ENCODE measurements at places on chromosomes 3 and 15.

- no peak for DNase-seq
Measured at GRCh38 chr3:171088496-171088895, 62.0 kb upstream of the SLC2A2 start.

DNA sequence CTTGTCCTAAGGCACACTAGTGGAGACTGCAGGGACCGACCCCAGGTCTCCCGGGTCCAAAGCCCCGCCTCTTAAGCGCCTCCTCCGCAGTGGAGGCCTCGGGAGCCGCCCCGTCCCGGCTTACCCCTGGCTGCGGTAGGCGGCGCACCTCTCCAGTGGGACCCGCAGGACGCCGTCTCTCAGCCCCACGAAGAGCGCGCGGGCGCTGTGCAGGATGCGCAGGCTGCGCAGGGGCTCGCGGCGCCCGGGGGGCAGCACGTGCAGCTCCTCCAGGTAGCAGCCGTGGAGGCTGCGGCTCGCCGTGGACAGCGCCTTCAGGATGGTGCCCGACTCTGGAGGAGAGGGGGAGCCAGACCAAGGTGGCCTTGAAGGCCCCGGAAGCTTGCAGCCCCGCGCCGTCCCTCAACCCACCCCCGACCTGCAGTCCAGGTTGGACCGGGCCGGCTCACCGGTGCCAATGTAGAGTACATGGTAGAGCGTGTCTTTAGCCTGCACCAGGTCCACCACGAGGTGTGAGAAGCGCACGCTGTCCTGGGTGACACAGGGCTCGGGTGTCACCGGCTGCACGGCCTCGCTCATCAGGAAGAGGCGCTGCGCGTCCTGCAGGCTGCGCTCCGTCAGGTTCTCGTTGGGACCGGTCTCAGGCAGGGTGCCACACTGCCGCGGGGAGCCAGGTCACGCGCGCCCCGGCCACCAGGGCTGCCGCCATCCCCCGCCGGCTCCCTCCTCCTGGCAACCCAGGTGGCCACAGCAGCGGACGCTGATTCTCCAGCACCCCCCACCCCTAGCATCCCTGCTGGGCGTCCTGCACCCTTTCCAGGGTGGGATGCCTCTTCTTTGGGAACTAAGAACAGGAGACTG is 105.5 kb downstream of the SEMA5B start:
- DNase-seq: no peak

DNA sequence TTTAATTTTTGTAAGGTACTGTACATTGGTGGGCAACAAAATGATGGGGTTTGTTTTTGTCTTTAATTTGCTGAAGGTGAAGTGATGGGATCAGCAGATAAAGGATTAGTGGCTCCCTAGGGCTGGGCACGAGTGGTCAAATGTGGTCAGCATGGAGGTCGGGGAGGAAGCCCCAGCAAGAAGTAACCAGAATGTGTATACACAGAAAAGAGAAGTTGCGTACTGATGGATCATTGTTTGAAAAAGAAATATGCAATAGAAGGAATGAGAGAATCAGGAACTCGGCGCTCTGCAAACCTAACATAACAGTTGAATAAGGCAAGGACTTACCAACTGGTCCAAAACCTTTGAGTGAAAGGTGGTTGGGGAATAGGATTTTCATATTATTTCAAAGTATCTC is 1.5 kb downstream of the TMOD2 start:
- no peak for DNase-seq

- no peak for DNase-seq
Measured at GRCh38 chr3:25125201-25125600, 302.9 kb upstream of the RARB start.

DNA sequence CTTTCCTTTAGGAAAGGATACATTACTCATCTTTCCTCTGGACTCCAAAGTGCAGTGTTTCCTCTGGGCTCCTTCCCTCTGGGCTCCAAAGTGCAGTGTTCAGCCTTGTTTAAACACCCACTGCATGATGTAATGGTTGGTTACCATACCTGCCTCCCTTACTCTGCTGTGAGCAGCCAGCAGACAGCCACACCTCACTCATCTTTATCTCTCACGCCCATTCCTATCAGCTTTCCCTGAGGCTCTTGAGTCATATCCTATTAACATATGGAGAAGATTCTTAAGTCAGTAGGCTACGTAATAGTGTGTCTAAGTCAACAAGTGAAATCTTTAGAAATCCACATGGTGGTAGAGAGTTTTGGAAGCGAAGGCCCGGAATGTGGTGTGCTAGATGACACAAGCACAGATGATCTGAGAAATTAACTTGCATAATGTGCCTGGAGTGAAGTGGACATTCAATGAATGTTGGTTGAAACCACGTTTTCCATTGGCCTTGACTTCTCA is 97.2 kb upstream of the CTNNB1 start:
- DNase-seq: no peak

DNA sequence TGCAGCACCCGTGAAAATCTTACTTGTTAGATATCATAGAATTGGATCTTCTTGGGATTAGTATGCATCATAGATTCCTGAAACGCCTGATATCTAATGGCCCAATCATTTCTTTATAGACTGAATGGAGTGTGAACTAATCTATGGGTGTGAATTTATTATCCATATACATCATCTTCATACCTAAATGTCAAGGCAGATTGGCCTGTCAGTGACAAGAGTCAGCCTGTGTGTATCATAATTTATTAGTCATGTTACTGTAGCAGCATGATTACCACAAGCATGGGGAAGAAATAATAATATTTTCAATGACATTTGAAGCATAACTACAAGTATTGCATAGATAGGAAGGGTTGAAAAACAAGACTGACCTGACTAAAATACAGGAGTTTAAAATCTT is 235.8 kb downstream of the RAP2B start:
- no peak for DNase-seq

- no peak for DNase-seq
Measured at GRCh38 chr15:100650685-100651084, 48.3 kb downstream of the ASB7 start.

DNA sequence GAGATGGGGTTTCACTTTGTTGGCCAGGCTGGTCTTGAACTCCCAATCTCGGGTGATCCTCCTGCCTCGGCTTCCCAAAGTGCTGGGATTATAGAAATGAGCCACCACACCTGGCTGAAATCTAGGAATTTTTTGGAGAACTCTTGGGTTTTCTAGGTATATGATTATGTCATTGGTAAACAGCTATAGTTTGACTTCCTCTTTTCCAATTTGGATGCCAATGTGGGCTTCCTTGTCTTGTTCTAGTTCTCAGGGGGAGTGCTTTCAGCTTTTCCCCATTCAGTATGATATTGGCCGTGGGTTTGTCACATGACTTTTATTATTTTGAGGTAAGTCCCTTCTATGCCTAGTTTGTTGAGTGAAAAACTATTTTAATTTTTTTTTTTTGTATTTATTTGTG is 17.9 kb downstream of the KCNMB3 start:
- no peak for DNase-seq

DNA sequence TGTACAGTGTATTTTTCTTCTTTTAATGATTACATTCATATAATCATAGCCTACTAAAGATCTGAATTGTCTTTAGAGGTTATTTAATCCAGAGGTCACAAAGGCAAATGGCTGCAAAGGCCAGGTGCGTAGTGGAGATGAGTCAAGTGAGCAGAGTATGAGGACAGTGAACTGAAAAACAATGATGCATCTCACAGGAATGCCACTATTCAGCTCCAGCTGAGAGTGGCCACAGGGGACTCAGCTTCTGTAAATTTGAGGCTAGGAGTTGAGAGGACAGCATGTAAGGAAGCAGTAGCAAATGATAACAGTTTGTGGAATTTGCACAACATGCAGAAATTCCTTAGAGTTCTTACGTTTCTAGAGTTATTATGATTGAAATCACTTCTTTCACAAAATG is 50.4 kb downstream of the COL6A5 start:
- no peak for DNase-seq

GRCh38 chr3:27888562-27888961 is 166.4 kb upstream of the EOMES start:
- no peak for DNase-seq

- no peak for DNase-seq
Measured at GRCh38 chr15:81484086-81484955, 110.3 kb upstream of the TMC3 start.

DNA sequence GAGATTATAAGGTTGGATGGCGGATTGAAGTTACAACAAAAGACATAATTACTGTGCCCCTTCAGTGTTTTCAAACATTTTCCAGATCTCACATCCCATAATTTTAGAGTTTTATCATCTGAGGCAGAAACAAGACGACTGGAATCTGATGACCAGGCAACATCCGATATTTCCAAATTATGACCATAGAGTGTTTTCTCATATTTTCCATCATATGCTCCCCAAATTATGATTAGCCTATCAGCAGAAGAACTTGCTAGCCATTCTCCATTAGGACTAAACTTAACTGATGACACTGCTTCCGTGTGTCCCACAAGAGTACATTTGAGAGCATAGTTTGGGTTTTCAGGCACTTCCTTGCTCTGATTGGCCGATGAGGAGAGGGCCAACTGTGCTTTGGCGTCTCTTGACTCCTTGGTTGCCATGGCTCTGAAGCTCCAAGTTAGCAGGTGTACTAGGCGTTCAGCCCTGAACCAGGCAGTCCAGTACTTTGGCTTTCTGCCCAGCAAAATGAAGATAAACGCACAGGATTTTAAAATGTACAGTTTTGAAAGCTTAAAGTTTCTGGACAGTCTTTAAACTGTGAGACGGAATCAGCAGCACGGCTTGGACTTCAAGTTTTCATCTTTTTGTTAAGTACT is 638 bp downstream of the WDR5B start:
- DNase-seq: peak; percentile 77

DNA sequence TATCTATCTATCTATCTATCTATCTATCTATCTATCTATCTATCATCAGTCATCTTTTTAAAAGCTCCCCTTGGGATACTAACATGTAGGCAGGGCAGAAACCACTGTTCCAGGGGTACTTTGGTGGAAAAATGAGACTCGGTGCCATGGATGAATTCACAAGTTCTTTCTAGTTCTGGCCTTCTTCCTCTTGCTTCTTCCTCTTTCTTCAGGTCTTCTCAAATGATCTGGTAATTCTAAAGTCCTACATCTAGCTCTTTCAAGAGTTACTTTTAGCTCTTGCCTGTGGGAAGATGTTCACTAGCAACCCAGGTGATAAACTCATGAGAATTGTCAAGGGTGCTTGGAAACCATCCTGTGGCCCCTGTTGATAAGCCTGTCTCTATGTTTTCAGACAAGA is 168.5 kb upstream of the TBC1D5 start:
- no peak for DNase-seq

GRCh38 chr15:45618813-45619212 is 16.0 kb upstream of the SQOR start:
- no peak for DNase-seq

GRCh38 chr15:75335705-75336355 is at the start of gene COMMD4:
Gene COMMD4, plus strand, starts transcription at chr15:75336063. Its CDS starts 27 bp downstream, at chr15:75336090.
- DNase-seq: peak; percentile 86

DNA sequence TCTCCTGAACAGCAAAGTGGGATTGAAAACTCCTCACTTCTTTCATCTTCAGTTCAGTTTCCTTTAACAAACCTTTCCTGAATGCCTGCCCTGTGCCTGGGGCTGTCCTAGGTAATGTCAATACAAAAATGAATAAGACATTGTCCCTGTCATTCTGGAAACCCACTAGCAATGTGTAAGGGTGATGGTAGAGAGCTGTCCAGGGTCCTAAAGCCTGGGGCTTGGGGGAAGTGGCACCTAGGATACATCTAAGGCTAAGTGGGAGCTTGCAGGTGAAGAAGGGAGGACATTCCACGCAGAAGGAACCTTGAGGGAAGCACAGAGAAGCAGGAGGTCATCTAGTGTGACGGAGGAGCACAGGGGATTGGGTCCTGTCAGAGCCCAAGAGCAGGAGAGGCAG is 212.7 kb upstream of the PPP2R3A start:
- no peak for DNase-seq

DNA sequence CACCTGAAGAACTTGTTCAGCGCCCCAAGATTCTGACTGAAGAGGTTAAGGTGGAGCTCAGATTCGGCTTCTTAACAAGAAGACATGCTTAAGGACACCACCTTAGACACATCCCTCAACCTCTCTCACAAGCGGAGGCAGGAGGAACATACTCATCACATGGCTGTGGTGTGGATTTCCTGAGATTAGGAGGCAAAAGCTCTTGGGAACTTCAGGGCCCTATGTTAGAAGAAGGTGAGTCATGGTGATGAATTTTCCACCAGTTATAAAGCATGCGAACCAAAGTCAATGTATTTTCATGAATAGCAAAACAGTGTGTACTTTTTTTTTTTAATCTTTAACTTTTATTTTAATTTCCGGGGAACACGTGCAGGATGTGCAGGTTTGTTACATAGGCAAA is 212.2 kb upstream of the SUCLG2 start:
- DNase-seq: no peak

DNA sequence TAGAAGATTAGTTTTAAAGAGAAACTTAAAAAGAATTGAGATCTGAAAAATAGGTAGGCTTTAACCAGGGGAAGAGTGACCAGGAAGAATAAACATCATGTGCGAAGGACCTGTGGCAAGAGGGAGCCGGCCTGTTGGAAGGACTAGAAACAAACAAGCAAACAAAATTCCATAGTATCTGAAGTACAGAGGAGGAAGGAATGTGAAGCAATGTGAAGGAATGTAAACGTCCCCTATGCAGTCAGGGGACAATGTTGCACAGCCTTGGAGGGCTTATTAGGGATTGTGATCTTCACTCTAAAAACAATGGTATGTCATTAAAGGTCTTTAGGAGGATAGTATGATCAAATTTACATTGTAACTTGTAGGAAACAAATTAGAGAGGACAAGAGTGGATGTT is 84.4 kb upstream of the PLCL2 start:
- no peak for DNase-seq

GRCh38 chr15:67741308-67741707 is 84.0 kb upstream of the SKOR1 start:
- DNase-seq: no peak

DNA sequence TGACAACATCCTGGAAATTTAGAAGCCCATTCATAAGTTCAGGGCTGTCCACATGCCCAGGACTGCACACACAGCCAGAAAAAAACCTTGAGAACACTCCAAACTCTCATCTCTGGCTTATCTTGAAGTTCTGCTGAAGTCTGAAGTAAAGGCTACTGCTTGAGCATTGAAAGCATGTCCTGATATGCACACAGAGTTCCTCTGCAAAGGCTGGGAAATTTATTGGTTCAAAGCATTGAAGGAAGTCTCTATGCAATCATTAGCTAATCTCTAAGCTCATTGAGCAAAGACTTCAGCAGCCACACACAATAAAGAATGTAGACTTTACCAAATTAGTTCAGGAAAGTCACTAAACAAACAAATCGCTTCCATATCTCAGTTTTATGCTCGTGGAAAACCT is 162.0 kb upstream of the STT3B start:
- DNase-seq: no peak

DNA sequence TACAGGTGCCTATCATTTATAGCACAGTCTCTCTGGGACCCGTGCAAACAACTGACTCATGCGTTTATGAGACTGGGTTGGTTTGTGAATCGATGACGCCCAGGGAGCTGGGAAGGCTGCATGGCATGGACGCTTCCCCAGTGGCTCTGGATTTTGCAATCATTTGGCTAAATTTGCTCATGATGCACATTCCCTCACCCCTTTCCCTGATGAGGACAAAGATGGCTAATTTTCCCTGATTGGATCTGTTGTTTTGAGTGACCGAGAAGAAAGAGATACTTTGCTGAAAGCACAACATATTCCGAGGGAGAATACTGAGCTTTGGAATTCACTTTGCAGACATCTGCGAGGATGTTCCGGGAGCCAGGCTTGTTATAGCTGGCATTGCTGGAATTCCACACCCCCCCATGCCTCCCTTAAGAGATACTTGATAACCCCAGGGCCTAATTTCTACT is 51.1 kb downstream of the CGNL1 start:
- DNase-seq: no peak

- DNase-seq: no peak
Measured at GRCh38 chr3:174346571-174346970, 512.6 kb upstream of the NAALADL2 start.

- DNase-seq: no peak
Measured at GRCh38 chr3:100029052-100029451, 85.2 kb downstream of the FILIP1L start.
